Osteocyte (in vitro differentiated cells): ENCODE measurements at places on chromosomes 1 and 21. TPM values are rescaled to one million over a fixed set of nuclear protein-coding genes. Genes with fewer than 3 reads are reported as not detected.

The ANXA9 gene
- total RNA-seq: not detected in 2 replicates

The ZMYND12 gene
- 0.31 and 0.40 TPM in 2 replicates for total RNA-seq

The MCOLN3 gene
- 0.34 TPM in 1 of 2 replicates, not detected in the other for total RNA-seq

The WNT2B gene
- 2.3 TPM in 2 replicates for total RNA-seq

The FCRL1 gene
- not detected in 2 replicates for total RNA-seq

The SIM2 gene
- 0.86 and 1.5 TPM in 2 replicates for total RNA-seq

The FAM72C gene
- 0.27 and 0.65 TPM in 2 replicates for total RNA-seq

The KRTAP11-1 gene
- not detected in 2 replicates for total RNA-seq

The DARS2 gene
- 12.8 and 13.1 TPM in 2 replicates for total RNA-seq

The PGLYRP3 gene
- total RNA-seq: not detected in 2 replicates

The KRTAP13-2 gene
- total RNA-seq: not detected in 2 replicates

The GRIK3 gene
- not detected in 2 replicates for total RNA-seq

The TNN gene
- total RNA-seq: 0.08 TPM in 1 of 2 replicates, not detected in the other

The CALML6 gene
- total RNA-seq: 2.5 and 2.7 TPM in 2 replicates

The CFHR1 gene
- total RNA-seq: not detected in 2 replicates

The HSF2BP gene
- 3.4 and 3.7 TPM in 2 replicates for total RNA-seq

The OR2T11 gene
- not detected in 2 replicates for total RNA-seq

The LCE1C gene
- not detected in 2 replicates for total RNA-seq

The SLC2A5 gene
- 0.39 TPM in 1 of 2 replicates, not detected in the other for total RNA-seq

The TAS1R1 gene
- not detected in 2 replicates for total RNA-seq

The RGS1 gene
- total RNA-seq: not detected in 2 replicates

The SLC30A2 gene
- total RNA-seq: not detected in 2 replicates

The KCNK2 gene
- not detected in 2 replicates for total RNA-seq

The HSPA13 gene
- 54.2 and 59.1 TPM in 2 replicates for total RNA-seq

The SPATA46 gene
- not detected in 2 replicates for total RNA-seq

The PROX1 gene
- total RNA-seq: 0.32 and 0.81 TPM in 2 replicates

The MEGF6 gene
- 255 and 262 TPM in 2 replicates for total RNA-seq

The IKBKE gene
- total RNA-seq: 7.5 and 8.5 TPM in 2 replicates

The FALEC gene
- total RNA-seq: not detected in 2 replicates

The MFAP2 gene
- 169 and 172 TPM in 2 replicates for total RNA-seq

The DDX59 gene
- 22.4 and 23.9 TPM in 2 replicates for total RNA-seq

The INTS11 gene
- total RNA-seq: 101 and 106 TPM in 2 replicates

The HMCN1 gene
- total RNA-seq: 91.4 and 95.9 TPM in 2 replicates

The LCE6A gene
- not detected in 2 replicates for total RNA-seq

The IGSF9 gene
- total RNA-seq: not detected in 2 replicates

The MX2 gene
- not detected in 2 replicates for total RNA-seq

The VWA5B1 gene
- total RNA-seq: not detected in 2 replicates

The GIPC2 gene
- 0.08 TPM in 2 replicates for total RNA-seq

The CBS gene
- total RNA-seq: 92.1 and 95.5 TPM in 2 replicates

The MAN1C1 gene
- total RNA-seq: 64.7 and 73.3 TPM in 2 replicates

The MFN2 gene
- 64.6 and 69.2 TPM in 2 replicates for total RNA-seq

The RGS18 gene
- total RNA-seq: not detected in 2 replicates
